Endothelial cell (in vitro differentiated cells): ENCODE measurements at places on chromosomes 7 and 10.

- no peak for DNase-seq
Measured at GRCh38 chr7:70380421-70381015, 751.4 kb upstream of the GALNT17 start.

DNA sequence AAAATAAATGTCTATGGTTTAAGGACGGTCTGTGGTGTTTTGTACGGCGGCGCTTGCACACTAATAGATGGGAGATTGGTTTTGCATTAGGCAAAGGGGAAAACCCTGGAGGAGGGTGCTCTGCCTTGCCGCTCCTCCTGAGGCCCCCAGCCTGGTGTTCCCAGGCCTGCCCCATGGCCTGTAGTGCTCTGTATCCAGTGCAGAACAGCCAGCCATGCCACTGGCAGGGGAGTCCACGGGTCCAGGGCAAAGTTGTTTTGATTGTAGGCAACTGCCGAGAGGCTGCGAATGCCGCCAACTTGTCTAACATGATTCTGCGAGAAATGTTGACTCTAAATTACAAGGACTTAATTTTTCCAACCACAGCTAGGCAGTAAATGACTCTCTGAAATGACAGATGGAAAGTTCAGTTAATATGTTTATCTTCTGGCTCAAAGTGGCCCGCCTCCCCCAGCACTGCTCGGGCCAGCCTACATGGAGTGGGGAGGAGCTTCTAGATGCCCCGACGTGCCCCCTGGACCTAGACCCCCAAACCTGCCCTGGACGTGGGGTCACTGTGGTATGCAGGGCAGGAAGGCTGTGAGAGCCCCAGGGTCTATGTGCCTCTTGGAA, 104.6 kb upstream of the GDF10 start:
- DNase-seq, result no peak

- no peak for DNase-seq
Measured at GRCh38 chr7:20302891-20303290, 27.8 kb upstream of the ITGB8 start.

GRCh38 chr10:36872702-36873393, 252.6 kb upstream of the ANKRD30A start:
- DNase-seq, result no peak

GRCh38 chr10:74960670-74961069, 134.3 kb downstream of the KAT6B start:
- DNase-seq, result no peak

DNA sequence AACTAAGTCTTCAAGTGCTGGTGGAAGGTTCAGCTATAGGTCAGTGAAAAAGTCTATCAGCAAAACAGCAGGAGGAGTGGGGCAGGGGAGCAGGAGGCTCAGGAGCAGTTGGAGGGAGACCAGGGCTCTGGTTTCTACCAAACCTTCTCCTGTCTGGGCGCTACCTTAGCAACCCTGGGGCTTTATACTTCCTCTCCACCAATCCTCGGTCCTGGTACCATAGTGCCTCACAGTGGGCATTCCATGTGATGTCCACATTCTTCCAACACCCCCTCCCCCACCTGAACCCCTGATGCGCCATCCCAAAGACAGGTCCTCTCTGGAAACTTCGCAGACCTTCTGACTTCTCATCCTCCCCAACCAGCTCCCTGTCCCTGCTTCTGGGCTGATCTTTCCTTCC, 25.3 kb upstream of the ACSM6 start:
- no peak for DNase-seq

DNA sequence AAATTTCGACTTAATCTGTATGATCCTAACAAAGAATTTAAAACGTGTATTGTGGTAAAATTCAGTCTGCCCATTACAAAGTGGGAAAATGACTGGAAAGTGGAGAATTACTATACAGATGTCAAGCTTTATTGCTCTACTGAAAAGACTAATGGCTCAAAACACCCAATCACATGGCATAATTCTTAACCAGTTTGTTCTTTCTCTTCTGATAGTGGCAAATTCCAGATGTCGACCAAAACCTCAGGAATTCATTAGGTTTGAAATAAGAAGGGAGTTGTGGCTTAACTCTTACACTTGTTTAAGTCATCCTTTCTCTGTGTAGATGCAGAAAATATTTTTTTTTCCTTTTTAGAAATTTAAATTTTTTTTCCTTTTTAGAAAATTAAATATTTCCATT, 1254.9 kb upstream of the LRRN3 start:
- no peak for DNase-seq

DNA sequence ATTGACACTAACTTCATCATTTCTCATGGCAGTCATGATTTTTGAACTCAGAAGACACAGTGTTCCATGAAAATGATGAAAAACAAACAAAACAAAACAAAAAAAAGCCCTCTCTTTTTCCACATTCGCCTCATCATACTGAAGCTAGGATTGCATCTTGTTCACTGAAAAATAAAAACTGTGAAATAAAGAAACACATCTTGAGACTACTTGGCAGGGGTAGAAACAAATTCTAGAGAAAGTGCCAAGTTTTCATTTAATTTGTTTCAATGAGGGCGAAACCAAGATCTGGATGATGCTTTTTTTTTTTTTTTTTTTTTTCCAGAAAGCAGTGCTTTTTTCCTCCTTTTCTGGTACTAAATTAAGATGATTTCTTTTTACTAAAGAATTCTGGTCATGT, 350.4 kb upstream of the ETV1 start:
- DNase-seq, result no peak
